ENCODE measurements at places on chromosomes 2 and 18. TPM values are rescaled to one million over a fixed set of nuclear protein-coding genes. Genes with fewer than 3 reads are reported as not detected.

GRCh38 chr2:55885127-55885943 is 38.2 kb downstream of the EFEMP1 start:
- peak; percentile 66 for DNase-seq

DNA sequence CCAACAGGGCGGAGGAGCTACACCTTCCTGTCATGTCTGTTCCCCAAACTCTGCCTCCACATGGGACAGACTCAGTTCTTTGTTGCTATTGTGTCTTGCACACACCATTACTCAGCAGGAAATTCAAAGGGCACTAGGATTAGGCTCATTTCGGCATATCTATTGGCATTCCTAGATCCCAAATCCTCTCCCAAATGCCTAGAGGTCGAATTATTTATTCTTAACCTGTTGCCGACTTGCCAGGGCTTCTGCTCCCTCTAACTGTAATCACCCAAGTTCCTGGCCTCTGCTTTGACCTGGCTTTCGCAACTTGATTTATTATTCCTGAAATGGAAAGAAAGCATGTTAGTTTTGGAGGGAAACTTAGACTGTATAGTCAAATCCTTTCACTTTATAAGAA is 67.8 kb upstream of the ST6GAL2 start:
- peak; percentile 27 for DNase-seq

GRCh38 chr2:126536605-126537200 is 119.3 kb upstream of the GYPC start:
- no peak for DNase-seq

DNA sequence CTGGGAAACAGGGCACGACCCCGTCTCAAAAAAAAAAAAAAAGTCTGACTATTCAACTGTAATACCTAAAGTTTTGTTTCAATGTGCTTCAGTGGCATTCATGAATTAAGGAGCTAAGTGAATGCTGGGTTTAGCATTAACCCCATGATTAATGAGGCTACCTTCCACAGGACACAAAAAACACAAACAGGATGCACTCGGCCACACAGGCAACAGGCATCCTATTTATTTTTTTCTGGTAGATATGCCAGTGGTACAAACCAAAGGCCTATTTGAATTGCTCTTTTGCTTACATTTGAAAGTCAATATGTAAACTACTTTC is 48.3 kb downstream of the CDH2 start:
- no peak for DNase-seq

DNA sequence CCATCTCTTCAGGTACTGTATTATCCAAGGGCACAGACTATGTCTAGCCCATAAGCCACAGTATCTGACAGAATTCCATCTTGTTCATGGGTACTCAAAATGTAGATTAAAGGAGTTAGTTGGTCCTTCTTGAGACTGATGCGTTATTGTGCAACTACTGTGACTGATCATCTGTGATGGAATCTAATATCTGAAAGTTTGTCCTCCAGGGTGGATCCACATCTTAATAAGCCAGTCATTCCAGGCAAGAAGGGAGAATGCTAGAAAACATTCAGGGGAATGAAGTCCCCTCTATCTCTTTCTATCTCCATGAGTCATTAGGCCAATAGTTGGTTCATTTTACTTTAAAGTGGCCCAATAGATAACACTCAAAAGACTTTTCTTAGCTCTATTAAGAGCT is 252.6 kb downstream of the EXOC6B start:
- DNase-seq = no peak

GRCh38 chr2:120854766-120855530 is 119.3 kb downstream of the GLI2 start:
- DNase-seq = no peak

- no peak for DNase-seq
Observed at GRCh38 chr2:181878448-181878847, 13.1 kb upstream of the ITPRID2 start.

GRCh38 chr2:39158351-39158750 is 37.5 kb upstream of the SOS1 start:
- no peak for DNase-seq

- DNase-seq = no peak
Observed at GRCh38 chr2:2326068-2327040, 4.7 kb downstream of the MYT1L start.

DNA sequence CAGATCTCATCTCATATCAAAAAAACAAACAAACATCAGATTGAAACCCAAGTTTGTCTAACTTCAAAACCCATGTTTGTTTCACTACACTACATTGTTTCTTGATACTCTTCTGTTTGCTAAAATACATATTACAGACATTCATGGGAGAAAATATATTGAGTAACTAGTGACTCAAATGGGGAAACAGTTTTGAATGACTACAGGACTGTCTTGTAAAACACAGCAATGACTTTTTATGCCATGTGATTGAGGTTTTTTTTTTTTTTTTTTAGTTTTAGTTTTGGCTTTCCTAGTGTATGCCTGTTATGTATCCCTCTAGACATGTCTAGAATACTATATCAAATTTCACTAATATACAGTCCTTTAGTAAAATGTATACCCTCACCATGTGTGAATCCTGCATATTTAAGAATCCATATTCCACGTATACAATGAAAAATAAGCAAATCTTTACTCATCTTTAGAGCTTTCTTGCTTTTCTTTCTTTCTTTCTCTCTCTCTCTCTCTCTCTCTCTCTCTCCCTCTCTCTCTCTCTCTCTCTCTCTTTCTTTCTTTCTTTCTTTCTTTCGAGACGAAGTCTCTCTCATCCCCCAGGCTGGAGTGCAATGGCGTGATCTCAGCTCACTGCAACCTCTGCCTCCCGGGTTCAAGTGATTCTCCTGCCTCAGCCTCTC is 46.6 kb upstream of the SERTAD2 start:
- DNase-seq = no peak

- no peak for DNase-seq
Observed at GRCh38 chr2:178527592-178527991, 47.3 kb downstream of the PLEKHA3 start.

- DNase-seq = no peak
Observed at GRCh38 chr2:242030226-242030575, 160.7 kb downstream of the RTP5 start.

- no peak for DNase-seq
Observed at GRCh38 chr2:100230754-100231153, 88.4 kb upstream of the AFF3 start.

GRCh38 chr2:95334916-95335641 is 37.9 kb downstream of the KCNIP3 start:
- no peak for DNase-seq

- DNase-seq = no peak
Observed at GRCh38 chr2:63862806-63863205, 21.1 kb downstream of the UGP2 start.

GRCh38 chr18:45954070-45954934 is 12.8 kb downstream of the EPG5 start:
- DNase-seq = peak; percentile 44

DNA sequence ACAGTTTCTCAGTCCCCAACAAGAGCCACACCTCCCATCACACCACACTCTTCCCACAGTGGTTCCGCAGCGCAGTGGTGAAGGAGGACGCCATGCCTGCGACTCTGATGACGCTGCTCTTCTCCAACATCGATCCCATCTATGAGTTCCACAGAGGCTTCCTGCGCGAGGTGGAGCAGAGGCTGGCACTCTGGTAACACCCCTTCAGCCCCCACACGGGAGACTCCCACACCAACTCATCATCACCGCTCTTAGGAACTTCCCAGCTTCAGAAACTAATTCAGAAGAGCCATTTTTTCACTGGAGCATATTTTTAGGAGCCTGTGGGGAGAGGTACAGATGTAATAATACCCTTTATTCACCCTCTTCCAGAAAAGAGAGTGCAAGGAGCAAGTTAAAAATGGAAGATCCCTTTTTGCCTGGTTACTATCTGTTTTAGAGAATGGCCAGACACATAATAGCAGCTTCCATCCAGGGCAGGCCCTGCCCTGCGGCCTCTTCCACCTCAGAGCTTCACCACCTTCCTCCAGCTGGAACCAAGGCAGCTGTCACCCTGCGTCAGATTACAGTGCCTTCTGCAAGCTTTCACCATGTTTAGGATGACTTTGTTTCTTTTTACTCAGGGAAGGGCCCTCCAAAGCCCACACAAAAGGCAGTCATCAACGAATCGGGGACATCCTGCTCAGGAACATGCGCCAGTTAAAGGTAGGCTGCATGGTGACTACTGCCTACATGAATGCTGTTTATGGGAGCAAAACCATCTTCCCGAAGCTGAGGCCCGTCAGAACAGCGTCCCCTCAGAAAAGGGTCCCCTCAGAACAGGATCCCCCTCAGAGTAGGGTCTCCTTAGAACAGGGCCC is 44.9 kb downstream of the STK25 start:
- DNase-seq = no peak

DNA sequence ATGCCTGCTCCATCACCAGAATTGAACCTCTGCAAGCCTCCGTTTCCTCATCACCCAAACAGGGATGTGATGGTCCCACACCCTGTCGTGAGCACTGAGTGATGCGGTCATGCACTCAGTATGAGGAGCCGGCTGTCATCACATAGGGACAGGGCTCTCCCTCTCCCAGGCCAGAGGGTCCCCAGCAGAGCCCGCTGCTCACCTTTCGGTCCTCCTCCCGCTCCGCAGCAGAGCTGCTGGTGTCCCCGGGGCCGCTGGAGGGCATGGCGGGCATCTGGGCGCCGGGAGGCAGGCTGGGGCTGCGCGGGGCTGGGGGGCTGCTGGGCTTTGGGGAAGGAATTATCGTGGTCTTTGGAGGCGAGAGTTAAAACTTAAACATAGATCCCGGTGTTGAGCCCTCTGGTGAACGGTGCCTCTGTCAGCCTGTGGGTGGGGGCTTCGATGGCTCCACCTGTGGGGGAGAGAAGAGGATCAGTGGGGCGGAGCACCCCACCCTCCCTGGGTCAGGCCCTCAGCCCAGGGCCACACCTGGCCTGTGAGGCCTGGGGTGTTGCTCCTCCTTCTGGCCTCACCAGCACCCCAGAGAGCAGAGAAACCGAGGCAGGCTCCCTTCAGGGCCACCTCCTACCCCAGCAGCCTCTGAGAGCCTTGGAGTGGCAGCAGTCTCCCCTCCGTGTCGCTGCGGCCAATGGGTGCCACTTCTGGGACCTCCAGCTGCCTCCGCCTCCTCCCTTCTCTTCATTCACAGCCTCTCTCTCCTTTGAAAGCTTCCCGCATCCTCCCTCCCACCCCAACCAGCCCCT is 27.8 kb downstream of the DNMT3A start:
- no peak for DNase-seq

GRCh38 chr2:69203166-69203985 is 183.7 kb downstream of the GFPT1 start:
- DNase-seq = no peak

- DNase-seq = no peak
Observed at GRCh38 chr18:13599031-13599430, 127.3 kb downstream of the FAM210A start.

DNA sequence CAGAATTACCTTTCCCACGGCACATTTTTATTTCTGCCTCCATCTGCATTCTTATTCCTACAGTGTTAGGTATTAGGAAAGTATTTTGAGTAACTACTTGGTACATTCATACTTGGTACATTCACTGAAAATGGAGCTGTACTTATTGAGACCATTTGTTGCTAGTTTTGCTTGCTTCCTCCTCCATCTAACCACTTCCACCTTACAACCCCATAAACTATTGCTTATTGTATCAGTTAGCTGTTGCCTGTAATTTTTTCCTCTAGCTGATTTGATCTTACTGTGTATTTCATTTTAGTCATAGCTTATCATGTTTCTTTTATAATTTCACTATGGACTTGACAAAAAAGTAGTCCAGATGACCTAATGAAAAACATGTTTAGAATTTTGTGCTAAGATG is 50.7 kb downstream of the AFTPH start:
- DNase-seq = no peak

DNA sequence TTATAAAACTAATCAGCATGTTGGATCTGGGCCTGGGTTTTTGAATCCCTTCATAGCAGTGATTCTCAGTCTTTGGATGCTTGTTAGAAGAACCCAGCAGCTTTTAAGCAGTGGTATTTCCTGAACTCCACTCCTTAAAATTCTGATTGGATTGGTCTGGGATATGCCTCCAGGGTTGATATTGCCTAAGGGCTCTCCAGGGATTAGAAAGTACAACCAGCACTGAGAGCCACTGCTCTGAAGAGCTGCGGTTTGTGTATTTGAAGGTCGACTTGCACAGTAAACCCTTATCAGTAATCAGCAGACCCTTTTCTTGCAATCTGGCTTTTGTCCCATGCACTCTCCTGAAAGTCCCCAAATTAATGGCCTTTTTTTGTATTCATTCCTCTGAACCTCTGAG is 17.0 kb upstream of the RBMS1 start:
- peak; percentile 65 for DNase-seq

- DNase-seq = no peak
Observed at GRCh38 chr2:193562031-193562430, 1367.3 kb upstream of the TMEFF2 start.

- peak; percentile 93 for DNase-seq
Observed at GRCh38 chr2:226115102-226115831, 684.4 kb downstream of the IRS1 start.

GRCh38 chr2:96594282-96594681 is 43.8 kb downstream of the KANSL3 start:
- DNase-seq = no peak

- no peak for DNase-seq
Observed at GRCh38 chr2:46416280-46416679, 63.1 kb upstream of the TMEM247 start.

- DNase-seq = no peak
Observed at GRCh38 chr2:99970292-99970868, 172.0 kb downstream of the AFF3 start.

- DNase-seq = no peak
Observed at GRCh38 chr2:111927723-111928122, 29.3 kb downstream of the MERTK start.

- DNase-seq = no peak
Observed at GRCh38 chr18:26403491-26403890, 144.9 kb downstream of the KCTD1 start.

DNA sequence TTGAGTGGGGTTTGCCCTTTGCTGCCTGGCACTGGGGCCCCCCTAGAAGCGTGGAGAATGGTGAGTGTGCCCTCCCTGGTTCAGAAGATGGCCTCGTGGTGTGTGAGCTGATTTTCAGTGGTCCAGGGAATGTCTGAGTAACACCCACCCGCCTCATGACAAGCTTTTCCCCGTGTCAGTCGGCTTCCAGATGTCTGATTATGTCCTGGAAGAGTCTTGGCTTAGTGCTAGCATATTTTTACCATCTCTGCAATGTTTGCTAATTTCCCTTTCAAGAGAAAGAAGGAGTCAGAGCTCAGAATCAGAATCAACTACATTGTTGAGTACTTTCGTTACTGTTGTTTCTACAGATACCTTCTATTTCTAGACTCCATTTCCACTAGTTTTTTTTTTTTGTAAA is 214.7 kb downstream of the SEPTIN10 start:
- DNase-seq = peak; percentile 33

Gene EN1
- total RNA-seq = 1.2 TPM

Gene COBLL1
- total RNA-seq = 46.9 TPM

Gene SMARCAL1
- total RNA-seq = 33.7 TPM

Gene SIX2
- total RNA-seq = 0.48 TPM

Gene EML6
- 3.4 TPM for total RNA-seq

Gene SERPINB2
- 39.2 TPM for total RNA-seq

Gene BOLL
- 5.5 TPM for total RNA-seq

Gene PROM2
- total RNA-seq = 2.4 TPM

Gene SPATA3
- total RNA-seq = not detected

Gene IGFBP5
- 152 TPM for total RNA-seq

Gene CRYGC
- total RNA-seq = not detected

Gene RAMP1
- 11.8 TPM for total RNA-seq

Gene NRP2
- 167 TPM for total RNA-seq

Gene SCG2
- total RNA-seq = 90.3 TPM

Gene ALK
- 1.2 TPM for total RNA-seq

Gene CDK15
- 6.7 TPM for total RNA-seq
